ENCODE measurements at places on chromosomes 12 and 14.

GRCh38 chr14:62759796-62760195, 285.5 kb downstream of the KCNH5 start:
- no peak for DNase-seq

DNA sequence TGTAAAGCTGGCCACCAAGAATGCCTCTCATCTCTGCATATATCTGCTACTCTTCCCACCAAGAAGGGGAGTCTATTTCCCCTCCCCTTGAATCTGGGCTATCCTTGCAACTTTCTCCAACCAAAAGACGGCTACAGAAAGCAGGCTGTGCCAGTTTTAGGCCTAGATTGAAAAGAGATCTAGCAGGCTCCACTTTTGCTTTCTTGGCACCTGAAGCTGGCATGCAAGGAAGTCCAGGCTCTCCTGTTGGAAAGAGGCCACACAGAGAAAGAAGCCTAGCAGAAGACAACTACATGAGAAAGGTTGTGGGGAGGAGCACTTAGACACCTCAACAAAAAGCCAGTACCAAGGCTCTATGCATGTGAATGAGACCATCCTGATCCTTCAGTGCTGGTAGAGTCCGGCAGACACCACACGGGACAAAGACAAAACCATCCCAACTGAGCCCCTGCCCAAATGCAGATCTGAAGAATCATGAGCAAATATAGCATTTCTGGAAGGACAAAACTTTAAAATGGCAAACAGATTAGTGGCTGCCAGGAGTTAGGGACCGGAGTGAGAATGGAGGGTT, 68.0 kb downstream of the SPPL3 start:
- DNase-seq, result no peak

GRCh38 chr12:43208627-43209026, 343.4 kb downstream of the ADAMTS20 start:
- no peak for DNase-seq

DNA sequence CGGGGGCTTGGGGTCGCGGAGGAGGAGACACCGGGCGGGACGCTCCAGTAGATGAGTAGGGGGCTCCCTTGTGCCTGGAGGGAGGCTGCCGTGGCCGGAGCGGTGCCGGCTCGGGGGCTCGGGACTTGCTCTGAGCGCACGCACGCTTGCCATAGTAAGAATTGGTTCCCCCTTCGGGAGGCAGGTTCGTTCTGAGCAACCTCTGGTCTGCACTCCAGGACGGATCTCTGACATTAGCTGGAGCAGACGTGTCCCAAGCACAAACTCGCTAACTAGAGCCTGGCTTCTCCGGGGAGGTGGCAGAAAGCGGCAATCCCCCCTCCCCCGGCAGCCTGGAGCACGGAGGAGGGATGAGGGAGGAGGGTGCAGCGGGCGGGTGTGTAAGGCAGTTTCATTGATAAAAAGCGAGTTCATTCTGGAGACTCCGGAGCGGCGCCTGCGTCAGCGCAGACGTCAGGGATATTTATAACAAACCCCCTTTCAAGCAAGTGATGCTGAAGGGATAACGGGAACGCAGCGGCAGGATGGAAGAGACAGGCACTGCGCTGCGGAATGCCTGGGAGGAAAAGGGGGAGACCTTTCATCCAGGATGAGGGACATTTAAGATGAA, 630 bp downstream of the FOS start:
- DNase-seq, result no peak
